Stomach (tissue), 19 donors: ENCODE measurements at places on chromosomes 5 and 9. TPM values are rescaled to one million over a fixed set of nuclear protein-coding genes. Genes with fewer than 3 reads are reported as not detected.

KCNV2 gene
- not detected for polyA plus RNA-seq

C7 gene
- polyA plus RNA-seq = 22.6 TPM

EXOC3 gene
- polyA plus RNA-seq = 33.6 TPM

BARHL1 gene
- polyA plus RNA-seq = not detected

GRCh38 chr5:579211-579610 lies 32.9 kb upstream of the CEP72 start:
- peaks cover 11% of the 10 kb centered on the region for H3K27me3 ChIP-seq
- H3K4me3 ChIP-seq = no peak overlapping the region
- H3K36me3 ChIP-seq = no peaks in the 10 kb centered on the region
- H3K4me1 ChIP-seq = no peaks in the 10 kb centered on the region
- no peak overlapping the region for H3K27ac ChIP-seq

DNA sequence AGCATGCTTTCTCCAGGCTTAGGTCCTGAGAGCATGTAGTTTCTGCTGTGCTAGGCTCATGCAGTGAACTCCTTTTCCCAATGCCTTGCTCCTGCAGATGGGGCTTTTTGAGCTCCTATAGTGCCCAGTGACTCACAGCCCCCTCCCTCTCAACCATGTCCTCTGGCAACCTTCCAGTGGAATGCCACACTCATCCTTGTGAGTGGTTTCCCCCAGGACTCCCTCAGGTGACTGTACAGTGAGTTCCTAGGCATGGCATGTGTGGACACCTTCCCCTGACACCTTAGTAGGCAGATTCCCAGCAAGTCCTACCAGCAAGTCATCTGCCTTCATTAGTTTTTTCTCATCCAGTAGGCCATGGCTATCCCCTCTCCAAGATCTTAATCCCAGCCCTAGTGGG lies 72.4 kb upstream of the CXCL14 start:
- no peak overlapping the region for H3K4me3 ChIP-seq
- no peaks in the 10 kb centered on the region for H3K27me3 ChIP-seq
- no peaks in the 10 kb centered on the region for H3K36me3 ChIP-seq

GRCh38 chr9:4662108-4662988 lies at the start of gene PLPP6:
Gene PLPP6 (plus strand): TSS chr9:4662294. CDS start chr9:4662376, 82 bp downstream.
- peak within 1 kb of the TSS; percentile 77 for H3K4me3 ChIP-seq
- DNase-seq = peak; percentile 96
- peak within 1 kb of the TSS; percentile 88 for H3K27ac ChIP-seq
- peaks cover 54% of the 10 kb centered on the region for H3K4me1 ChIP-seq

DNA sequence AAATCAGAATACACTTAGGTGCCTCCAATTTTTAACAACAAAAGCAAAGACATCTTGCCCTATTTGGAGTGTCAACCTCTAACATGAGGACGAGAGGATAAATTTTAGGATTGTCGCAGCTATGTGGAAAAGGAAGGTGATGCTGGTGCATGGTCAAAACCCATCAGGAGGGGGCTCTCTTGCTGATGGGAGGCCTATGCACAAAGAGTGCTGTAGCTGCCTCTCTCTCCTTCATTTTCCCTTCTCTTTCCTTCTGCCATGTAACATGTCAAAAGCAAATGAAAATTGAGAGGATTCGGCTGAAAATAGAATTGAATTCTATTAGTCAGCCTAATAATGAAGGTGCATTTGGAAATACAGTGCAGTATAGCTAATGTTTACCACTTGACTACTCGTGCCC lies 578.7 kb upstream of the ZNF462 start:
- no peaks in the 10 kb centered on the region for H3K27me3 ChIP-seq
- no peak overlapping the region for H3K27ac ChIP-seq
- no peaks in the 10 kb centered on the region for H3K36me3 ChIP-seq
- H3K4me1 ChIP-seq = peaks cover 11% of the 10 kb centered on the region
- peak; percentile 18 for DNase-seq

DNA sequence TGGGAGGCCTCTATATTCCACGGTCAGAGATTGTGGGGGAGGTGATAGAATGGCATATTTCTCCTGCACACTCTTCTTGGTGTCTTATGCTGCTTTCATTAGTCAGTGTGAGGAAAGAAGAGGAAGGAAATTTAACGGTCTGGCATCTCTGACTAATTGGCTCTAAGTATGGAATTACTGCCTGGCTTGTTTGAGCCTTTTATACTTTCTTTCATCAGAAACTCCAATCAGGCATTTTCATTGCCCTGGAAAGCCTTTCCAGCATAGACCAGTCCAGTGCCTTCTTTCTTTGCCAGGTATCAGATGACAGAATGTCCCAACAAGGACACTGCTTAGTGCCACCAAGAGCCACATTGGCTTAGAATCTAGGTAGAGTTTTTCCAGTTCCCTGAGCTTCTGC lies 30.2 kb downstream of the CYSTM1 start:
- DNase-seq = no peak
- H3K27me3 ChIP-seq = no peaks in the 10 kb centered on the region
- H3K4me3 ChIP-seq = no peak overlapping the region
